Substantia nigra (tissue), 51 donors: ENCODE measurements at places on chromosomes 1 and 21.

GRCh38 chr1:194233069-194233468, 1046.7 kb upstream of the B3GALT2 start:
- DNase-seq = no peak

GRCh38 chr1:61160526-61160925, 78.2 kb downstream of the NFIA start:
- no peak for DNase-seq

DNA sequence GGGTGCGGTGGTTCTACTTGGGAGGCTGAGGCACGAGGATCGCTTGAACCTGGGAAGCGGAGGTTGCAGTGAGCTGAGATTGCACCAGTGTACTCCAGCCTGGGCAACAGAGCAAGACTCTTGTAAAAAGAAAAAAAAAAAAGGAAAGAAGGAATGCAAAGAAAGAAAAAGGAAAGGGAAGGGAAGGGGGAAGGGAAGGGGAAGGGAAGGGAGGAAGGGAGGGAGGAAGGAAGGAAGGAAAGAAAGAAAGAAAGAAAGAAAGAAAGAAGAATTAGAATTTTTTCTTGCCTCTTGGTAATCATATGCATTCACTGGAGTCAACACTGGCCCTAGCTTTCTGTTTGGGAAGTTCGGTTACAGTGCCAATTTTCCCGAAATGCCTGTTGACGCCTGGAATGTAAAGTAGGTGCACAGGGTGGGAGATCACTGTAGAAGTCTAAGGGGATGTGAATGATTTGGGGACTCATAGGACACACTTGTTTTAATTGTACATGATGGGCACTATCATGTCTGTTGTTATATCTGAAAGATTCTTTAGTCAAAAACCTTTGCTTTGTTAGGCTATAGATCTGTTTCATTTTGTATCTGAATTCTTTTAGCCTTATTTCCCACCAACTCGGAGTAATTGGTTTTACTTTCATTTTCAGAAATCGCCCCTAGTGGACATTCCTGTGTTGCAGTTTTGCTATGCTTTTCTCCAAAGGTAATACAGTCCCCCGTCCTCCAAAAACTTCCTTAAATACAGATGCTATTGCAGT, 59.8 kb upstream of the MORC3 start:
- no peak for DNase-seq

DNA sequence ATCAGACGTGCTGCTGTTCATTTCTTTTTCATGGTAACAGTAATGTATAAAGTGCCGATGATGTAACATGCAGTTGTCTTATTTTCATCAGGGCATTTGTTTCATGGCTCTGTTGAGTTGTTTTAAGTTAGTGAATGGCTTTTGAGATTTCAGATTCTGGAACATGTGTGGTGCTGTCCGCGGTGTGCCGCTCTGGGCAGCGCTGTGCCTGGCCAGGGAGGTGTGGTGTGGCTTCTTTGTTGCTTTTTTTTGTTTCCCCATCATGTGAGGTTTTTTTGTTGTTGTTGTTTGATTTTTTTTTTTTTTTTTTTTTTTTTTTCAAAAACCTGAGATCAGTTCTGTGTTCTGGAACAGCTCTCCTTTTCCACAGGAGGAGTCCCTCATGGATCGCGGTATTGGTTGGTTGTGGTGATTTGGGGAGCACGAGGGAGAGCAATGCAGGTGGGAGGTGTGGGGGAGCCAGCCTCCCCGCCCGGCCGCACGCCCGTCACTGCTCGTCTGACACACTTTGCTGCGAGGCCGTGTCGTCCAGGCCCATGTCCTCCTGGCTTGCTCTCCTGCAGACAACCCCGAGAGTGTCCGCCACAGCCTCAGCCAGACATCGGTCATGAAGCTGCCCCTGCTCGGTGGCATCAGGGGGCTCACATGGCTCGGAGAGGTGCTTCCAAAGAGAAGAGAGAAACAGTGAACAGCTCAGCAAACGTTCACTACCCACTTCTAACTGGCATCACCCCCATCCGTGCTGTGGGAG, 33.6 kb downstream of the NTPCR start:
- DNase-seq = no peak

- DNase-seq = no peak
These were observed 138.2 kb downstream of the CAMTA1 start for GRCh38 chr1:6923416-6923815.

GRCh38 chr21:29168891-29169315, 38.5 kb downstream of the MAP3K7CL start:
- no peak for DNase-seq

GRCh38 chr1:154807048-154807591, 63.0 kb downstream of the KCNN3 start:
- no peak for DNase-seq

GRCh38 chr1:65674522-65674921, 118.2 kb upstream of the PDE4B start:
- no peak for DNase-seq

DNA sequence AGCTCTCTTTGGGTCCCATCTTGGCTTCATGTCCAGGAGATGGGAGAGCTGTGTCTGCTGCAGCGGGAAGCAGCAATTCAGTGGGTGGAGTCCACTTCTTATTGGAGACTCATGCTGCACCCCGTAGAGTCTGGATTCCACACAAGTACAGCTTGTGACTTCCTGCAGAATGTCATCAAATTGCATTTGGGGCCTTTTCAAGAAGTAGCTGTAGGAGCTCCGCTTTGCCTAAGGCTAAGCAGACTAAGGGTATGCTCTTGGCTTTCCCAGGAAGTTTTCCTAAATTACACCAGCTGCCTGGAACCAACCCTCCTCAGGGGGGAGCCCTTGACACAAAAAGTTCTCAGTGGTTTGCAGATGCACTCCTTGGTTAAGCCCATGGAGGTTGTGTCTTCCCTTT, 5.7 kb upstream of the MOB3C start:
- no peak for DNase-seq

- no peak for DNase-seq
These were observed 2.3 kb downstream of the ARF1 start for GRCh38 chr1:228084797-228085196.

DNA sequence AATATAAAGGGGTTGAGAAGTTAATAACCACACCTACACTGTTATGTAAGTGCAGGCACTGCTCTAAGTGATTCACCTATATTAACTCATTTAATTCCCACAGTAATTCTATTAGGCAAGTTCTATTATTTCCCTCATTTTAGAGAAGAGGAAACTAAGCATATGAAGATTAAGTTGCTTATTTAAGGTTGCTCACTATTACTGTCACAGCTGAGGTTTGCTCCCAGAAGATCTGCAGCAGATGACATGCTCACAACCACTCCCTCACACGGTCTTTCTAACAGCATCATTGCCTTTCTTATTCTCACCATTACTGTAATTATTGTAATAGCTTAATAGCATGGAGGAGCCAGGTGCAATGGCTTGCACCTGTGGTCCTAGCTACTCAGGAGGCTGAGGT, 196.4 kb upstream of the GREM2 start:
- no peak for DNase-seq

GRCh38 chr21:29462479-29462878, 163.8 kb downstream of the BACH1 start:
- no peak for DNase-seq

- DNase-seq = no peak
These were observed 27.8 kb downstream of the RALGPS2 start for GRCh38 chr1:178752891-178753290.

GRCh38 chr21:15442743-15443469, 286.9 kb upstream of the USP25 start:
- DNase-seq = no peak

DNA sequence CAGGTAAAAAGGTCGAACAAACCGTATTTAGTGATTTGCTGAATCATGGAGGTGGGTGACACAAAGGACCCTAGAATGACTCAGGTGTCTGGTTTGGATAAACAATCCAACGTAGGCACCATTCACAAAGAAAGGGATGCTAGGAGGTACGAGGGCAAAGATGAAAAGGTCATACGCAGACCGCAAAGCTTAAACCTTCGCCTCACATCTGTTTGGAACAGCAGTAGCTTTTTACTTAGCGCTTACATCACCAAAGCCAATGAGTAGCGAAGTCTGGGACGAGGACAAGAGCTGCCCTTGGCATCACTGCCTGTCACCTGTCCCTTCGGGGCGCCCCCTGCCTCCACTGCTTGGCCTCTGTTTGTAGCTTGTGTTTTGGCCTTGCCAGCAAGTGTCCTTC, 350.2 kb downstream of the SMYD3 start:
- DNase-seq = no peak

GRCh38 chr1:50074931-50075330, 33.8 kb upstream of the ELAVL4 start:
- DNase-seq = no peak

DNA sequence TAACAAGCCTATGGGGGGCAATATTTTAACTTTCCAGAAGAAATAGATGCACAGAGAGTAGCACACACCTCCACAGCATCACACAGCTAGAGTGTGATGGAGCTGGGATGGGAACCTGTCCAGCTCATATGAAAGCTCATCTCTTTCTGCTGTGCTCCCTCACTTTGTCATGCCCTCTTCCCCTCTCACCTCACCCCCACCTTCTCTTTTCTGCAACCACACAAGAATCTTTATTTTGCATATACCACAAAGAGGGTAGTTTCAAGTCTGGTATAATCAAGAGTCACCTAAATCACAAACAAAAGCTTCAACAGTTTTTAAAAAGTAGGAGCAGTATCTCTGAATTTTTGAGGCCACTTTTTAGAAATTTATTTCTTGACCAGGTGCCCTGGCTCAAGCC, 22.6 kb downstream of the FOXD2 start:
- no peak for DNase-seq

DNA sequence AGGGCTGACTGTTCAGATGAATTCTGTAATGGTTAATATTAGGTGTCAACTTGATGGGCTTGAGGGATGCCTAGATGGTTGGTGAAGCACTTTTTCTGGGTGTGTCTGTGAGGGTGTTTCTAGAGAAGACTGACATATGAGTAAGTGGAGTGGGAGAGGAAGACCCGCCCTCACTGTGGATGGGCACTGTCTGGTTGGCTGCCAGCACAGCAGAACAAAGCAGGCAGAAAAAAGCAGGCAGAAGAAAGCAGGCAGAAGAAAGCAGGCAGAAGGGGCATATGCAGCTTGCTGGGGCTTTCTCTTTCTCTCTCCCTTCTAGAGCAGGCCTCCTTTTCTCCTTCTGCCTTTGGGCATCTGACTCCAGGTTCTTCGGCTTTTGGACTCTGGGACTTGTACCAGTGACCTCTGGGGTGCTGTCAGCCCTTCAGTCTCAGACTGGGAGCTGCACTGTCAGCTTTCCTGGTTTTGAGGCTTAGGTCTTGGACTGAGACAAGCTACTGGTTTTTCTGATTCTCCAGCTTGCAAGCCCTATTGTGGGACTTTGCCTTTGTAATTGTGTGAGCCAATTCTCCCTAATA, 42.9 kb upstream of the CD2 start:
- no peak for DNase-seq

- no peak for DNase-seq
These were observed 853.4 kb downstream of the NCAM2 start for GRCh38 chr21:21851657-21852056.

GRCh38 chr1:230565141-230565540, 77.1 kb upstream of the COG2 start:
- DNase-seq = no peak

DNA sequence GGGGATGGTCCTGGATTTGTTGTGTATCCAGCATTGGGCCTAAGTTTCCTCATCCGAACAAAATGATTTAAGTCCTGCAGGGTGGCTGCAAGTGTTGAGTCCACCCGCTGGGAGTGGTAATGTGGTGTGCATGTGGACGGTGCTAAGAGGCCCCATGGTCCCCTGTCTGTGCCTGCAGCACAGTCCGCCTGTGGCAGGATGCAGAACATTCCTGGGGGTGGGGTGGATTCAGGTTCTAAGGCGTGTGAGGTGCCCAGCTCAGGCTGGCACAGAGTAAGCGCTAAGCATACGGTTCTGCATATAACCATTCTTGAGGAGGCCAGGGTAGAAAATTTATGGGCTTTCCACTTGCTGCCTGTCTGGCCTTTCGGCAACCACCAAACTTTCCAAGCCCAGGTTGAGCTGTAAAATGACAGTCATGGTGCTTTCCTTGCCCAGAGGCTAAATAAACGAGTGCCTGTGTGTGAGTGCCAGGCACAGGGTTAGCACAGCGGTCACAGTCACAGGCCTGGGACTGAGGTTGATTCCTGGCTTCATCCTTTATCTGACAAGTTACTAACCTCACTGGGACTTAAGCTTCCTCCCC, 30.7 kb downstream of the SLC2A1 start:
- DNase-seq = no peak

- no peak for DNase-seq
These were observed 14.1 kb upstream of the NCMAP start for GRCh38 chr1:24541711-24542346.

- no peak for DNase-seq
These were observed 183.6 kb upstream of the KIAA0040 start for GRCh38 chr1:175376194-175376593.

DNA sequence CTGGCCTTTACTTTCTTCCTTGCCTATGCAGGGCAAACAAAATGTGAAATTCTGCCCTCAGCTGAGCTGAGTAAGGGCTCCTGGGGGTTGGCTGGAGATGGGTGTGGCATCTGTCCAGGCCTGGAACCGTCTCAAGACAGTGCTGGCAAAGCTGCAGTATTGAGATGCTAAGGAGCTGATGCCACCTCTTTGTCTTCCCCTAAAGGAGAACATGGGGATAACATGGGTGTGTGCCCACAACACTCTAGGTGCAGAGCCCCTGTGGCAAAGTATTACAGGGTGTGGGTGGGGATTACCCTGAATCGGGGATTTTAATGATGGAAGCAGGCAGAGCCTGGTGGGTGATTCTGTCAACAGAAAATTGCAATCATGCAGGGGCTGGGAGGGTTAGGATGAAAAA, 2.5 kb upstream of the ST3GAL3 start:
- no peak for DNase-seq

DNA sequence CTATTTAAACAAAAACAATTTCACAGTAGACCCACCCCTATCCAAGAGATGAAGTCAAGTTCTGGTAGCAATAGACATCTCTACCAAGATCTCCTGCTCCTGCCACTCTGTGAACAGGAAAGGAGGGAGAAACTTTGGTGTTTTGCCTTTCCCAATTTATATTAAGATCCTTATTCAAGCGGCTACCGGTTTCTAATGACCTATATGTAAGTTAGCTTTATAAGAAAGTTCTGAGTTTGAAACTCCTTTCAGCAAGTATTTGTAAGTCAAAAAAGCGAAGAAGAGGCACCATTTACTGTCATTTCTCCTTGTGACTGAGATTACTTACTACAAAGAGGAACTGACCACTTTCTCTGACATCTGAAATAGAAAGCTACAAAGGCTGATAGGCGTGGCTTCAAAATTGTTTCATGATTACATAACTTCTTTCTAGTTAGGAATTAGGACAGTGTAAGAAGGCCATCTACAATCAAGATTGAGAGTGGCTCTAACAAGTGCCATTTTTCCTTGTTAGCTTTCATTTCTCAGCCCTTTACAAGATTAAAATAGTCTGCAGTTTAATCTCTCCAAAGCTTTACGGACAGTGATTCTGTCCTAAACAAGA, at the start of gene MNDA:
Gene MNDA (plus strand): TSS at position 448 of the 604 bp plus-strand sequence. CDS start 10,803 bp downstream, outside the sequence.
- DNase-seq = no peak

- no peak for DNase-seq
These were observed 32.3 kb upstream of the PRDM2 start for GRCh38 chr1:13667691-13668090.

GRCh38 chr1:24216276-24217074, 29.4 kb upstream of the IFNLR1 start:
- no peak for DNase-seq

- DNase-seq = no peak
These were observed 2.7 kb upstream of the MRPL24 start for GRCh38 chr1:156743367-156744302.

- DNase-seq = no peak
These were observed 9.2 kb downstream of the ZBTB48 start for GRCh38 chr1:6588893-6589520.

- DNase-seq = no peak
These were observed 21.6 kb downstream of the GLMN start for GRCh38 chr1:92277105-92277723.
